Activated T-helper 17 cell treated with anti-CD3 and anti-CD28 coated beads, Interleukin-2, amount 50 U/mL, for 72 hours (primary cell): ENCODE measurements at places on chromosomes 6 and 20. TPM values are rescaled to one million over a fixed set of nuclear protein-coding genes. Genes with fewer than 3 reads are reported as not detected.
A peak's percentile ranks its signal among the peaks of the same experiment; 100 is the strongest.

Gene NEU1
- 22.3 TPM for total RNA-seq

Gene TTK
- total RNA-seq: 38.1 TPM

Gene PRPH2
- total RNA-seq: not detected

DNA sequence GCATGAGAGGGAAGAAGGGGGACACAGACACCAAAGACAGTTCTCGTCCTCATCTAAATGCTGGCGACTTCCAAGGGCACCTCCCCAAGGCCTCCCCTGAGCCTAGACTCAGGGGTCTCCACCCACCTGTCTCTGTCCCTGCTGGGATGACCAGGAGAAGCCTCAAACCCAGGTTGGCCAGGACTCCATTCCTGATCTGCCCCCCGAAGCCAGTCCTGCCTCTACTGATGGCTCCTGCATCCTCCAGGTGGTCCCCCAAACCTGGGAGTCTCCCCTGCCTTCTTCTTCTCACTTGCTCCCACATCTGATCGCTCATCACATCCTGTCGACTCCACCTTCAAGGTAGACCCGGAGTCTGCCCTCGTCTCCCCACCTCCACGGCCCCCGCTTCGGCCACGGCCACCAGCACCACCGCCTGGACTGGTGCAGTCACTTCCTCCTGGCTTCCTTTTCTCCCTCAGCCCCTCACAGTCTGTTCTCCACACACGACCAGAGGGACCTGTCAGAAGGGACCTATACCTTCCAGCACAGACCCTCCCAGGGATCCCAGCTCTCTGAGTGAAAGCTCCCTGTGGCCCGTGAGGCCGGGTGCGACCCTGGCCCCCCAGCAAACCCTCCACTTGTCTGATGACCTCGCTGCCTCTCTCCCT lies 92.1 kb downstream of the CEBPB start:
- no peak for ATAC-seq

GRCh38 chr6:147185216-147185615 lies 19.0 kb upstream of the STXBP5 start:
- ATAC-seq: no peak

- no peak for ATAC-seq
Measured at GRCh38 chr20:44460795-44461141, 14.9 kb upstream of the TTPAL start.

DNA sequence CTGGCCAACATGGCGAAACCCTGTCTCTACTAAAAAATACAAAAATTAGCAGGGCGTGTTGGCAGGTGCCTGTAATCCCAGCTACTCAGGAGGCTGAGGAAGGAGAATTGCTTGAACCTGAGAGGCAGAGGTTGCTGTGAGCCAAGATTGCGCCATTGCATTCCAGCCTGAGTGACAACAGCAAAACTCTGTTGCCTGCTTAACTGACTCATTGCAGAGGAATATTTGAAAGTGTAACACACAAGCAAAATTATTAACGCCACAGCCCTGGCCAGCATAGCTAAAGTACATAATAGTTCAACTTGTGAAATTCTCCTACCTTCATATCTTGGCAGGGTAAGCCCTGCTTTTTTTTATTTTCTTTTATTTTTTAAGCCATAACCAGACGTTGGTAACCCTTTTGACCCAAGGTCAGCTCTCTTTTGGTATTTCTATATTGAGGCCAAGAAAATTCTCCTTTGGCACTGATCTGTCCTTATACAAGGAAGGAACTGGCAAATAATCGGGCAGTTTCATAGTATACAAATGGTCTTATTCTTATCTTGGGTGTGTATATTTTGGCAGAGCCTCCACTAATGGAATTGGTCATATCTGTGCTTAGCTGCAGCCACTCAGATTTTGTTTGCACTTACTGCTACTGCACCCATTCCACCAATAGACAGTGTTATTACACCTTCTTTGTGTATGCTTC lies 4.0 kb upstream of the ADGRF5 start:
- no peak for ATAC-seq

DNA sequence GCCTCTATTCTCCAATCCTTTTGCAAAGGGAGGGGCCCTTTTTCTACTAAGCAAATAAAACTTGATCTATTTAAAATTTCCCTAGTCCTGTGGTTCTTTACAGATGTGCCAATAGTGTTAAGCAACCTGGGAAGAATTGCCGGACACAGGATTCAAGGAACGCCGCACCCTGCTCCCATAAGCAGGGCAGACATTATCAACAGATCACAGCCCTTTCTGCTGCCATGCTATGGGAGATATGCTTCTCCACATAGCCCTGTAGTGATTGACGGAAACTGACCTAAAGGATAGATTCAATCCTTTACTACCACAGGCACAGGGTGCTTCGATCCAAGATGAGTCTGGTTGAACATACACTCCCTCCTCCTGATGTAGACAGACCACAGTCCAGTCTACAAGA lies 118.4 kb upstream of the TRAF3IP2 start:
- peak; percentile 11 for ATAC-seq

DNA sequence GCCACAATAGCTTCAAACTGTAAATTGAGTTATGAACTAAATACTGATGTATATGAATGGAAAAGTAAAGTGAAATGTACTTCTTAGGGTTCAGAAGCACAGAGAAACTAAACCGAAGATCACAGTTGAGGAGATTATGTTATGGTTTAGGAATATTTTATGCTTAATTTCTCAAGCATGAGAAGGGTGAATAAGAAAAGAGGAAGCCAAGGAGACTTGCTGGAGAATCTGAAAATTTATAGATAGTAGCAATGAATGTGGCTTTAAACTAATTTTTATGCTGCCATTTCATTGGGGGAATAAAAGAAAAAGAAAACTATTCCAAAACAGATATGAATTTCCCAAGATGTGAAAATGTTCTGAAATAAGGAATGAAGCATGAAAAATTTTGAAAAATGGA lies 5.6 kb downstream of the ANKS1A start:
- no peak for ATAC-seq

DNA sequence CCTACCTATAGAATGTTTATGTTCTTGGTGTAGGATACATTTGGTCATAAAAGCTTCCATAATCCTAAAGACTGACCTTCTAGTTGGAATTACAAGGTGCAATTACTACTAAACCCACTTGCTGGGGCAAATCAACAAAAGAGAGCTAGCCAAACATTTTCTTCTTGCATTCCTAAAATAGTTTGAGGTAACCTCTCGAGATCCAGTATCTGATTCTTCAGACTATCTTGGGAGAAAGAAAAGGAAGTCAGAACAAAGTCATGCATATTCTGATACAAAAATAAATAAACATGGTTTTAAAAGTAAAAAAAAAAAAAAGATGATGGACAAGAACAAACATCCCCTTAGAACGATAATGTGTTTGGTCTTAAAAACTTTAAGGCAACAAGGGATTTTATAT lies 294.2 kb upstream of the RSPO3 start:
- no peak for ATAC-seq
